ENCODE measurements at places on chromosomes 5 and 9. TPM values are rescaled to one million over a fixed set of nuclear protein-coding genes. Genes with fewer than 3 reads are reported as not detected.

Gene AQP7
- not detected for total RNA-seq

Gene AJM1
- 5.7 TPM for total RNA-seq

Gene LEAP2
- 5.0 TPM for total RNA-seq

Gene CCL27
- 3.7 TPM for total RNA-seq

Gene KCNV2
- not detected for total RNA-seq

Gene WNT8A
- not detected for total RNA-seq

Gene SPINK1
- total RNA-seq, result not detected

Gene SPINK6
- total RNA-seq, result not detected

Gene PCDHA1
- not detected for total RNA-seq

Gene SLC34A3
- total RNA-seq, result 0.12 TPM

Gene OSTF1
- 71.9 TPM for total RNA-seq

Gene KCNMB1
- total RNA-seq, result not detected

Gene LRRC19
- not detected for total RNA-seq

Gene EXOC3
- 78.2 TPM for total RNA-seq

Gene FOXD4
- total RNA-seq, result not detected

Gene CD72
- 28.7 TPM for total RNA-seq

Gene MSX2
- 0.38 TPM for total RNA-seq

Gene SCGB3A2
- not detected for total RNA-seq

Gene ARID3C
- total RNA-seq, result 0.29 TPM

Gene PTGES
- 0.48 TPM for total RNA-seq

Gene FOXD4L5
- 0.26 TPM for total RNA-seq

Gene GRM6
- total RNA-seq, result not detected

Gene FYB1
- total RNA-seq, result 127 TPM

Gene NR4A3
- 53.1 TPM for total RNA-seq

Gene CAPSL
- 1.3 TPM for total RNA-seq

Gene STKLD1
- 0.88 TPM for total RNA-seq

Gene THOC3
- total RNA-seq, result 67.8 TPM

Gene AHRR
- total RNA-seq, result 56.0 TPM

Gene TRIM36
- total RNA-seq, result not detected

Gene DDX4
- total RNA-seq, result 1.0 TPM

Gene ARSI
- not detected for total RNA-seq

Gene HTR1A
- not detected for total RNA-seq

Gene SPRY4
- total RNA-seq, result 1.1 TPM

Gene SH2D3C
- 65.8 TPM for total RNA-seq

Gene SH3TC2
- 0.24 TPM for total RNA-seq

Gene MYMK
- not detected for total RNA-seq

Gene OR1L8
- not detected for total RNA-seq

Gene PCA3
- total RNA-seq, result not detected

Gene CCL21
- not detected for total RNA-seq

Gene SPINK4
- total RNA-seq, result not detected

Gene INIP
- 34.7 TPM for total RNA-seq

Gene PCDHB13
- not detected for total RNA-seq

Gene ELAVL2
- not detected for total RNA-seq

Gene ABO
- not detected for total RNA-seq

Gene CCNI2
- total RNA-seq, result 4.6 TPM

Gene RORB
- 0.14 TPM for total RNA-seq

Gene CD14
- not detected for total RNA-seq

Gene ATOSB
- total RNA-seq, result 8.3 TPM

Gene CA9
- total RNA-seq, result 0.65 TPM

Gene FOXI1
- total RNA-seq, result not detected

Gene GOLGA2
- total RNA-seq, result 54.4 TPM
